Bone marrow (tissue), 2 donors: ENCODE measurements at places on chromosomes 12 and 14.

- no peak for DNase-seq
These were observed 575 bp downstream of the L2HGDH start for GRCh38 chr14:50311337-50311971.

DNA sequence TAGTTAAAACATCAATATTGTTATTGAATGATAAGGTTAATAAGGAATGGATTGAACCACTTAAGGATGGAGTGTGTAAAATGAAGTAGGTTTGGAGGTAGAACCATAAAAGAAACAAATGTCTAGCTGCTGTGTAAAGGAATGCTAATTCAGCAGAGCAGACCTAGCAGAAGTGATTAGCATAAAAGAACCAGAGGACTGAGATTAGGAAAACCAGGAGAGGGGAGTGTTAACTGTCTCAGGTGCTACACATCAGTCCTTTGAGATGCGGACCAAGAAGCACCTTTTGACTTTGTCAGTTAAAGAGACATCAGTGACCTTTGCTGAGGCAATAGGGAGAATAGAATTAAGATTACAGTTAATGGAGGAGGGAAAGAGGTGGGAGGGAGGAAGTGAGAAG lies 84.5 kb downstream of the PLEKHA5 start:
- DNase-seq: no peak

GRCh38 chr14:61381553-61381952 lies 60.2 kb downstream of the PRKCH start:
- DNase-seq: no peak

- no peak for DNase-seq
These were observed 445.8 kb upstream of the TBX3 start for GRCh38 chr12:115129727-115130126.

DNA sequence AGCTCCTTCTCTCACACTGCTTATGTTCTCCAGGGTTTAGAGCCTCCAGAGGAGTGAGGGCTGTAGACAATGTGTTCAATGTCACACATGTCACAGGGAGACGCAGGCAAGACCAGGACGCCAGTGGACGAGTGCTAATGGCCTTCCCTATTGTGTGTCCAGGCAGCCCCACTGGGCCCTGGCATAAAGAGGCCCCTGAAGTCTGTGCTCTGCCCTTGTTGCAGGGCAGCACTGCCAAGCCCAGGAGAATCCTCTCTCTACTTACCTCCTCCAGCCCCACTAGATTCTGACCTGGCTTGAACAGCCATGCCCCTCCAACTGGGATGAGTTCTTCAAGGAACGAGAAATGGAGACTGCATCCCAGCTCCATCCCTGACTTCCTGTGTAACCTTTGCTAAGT lies 24.8 kb upstream of the TMEM106C start:
- no peak for DNase-seq

DNA sequence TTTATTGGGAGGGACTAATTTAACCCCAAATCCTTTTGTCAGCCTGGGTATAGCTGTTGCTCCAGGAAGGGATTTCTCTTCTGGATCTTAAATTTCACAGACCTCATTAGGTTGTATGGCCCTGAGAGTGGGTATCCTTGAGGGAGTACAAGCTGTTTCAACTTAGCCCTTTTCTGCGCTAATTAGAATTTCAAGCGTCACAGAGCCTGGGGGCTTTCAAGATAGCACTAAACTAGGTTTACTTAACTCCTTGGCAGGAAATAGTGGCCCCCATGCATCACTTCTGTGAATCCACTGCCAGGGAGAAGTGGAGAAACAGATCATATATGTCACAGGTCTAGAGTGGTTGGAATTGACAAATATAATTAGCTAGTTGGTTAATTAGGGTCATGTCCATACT lies 5.9 kb upstream of the PDE1B start:
- no peak for DNase-seq

GRCh38 chr12:79019672-79020071 lies 155.1 kb downstream of the SYT1 start:
- DNase-seq: no peak

DNA sequence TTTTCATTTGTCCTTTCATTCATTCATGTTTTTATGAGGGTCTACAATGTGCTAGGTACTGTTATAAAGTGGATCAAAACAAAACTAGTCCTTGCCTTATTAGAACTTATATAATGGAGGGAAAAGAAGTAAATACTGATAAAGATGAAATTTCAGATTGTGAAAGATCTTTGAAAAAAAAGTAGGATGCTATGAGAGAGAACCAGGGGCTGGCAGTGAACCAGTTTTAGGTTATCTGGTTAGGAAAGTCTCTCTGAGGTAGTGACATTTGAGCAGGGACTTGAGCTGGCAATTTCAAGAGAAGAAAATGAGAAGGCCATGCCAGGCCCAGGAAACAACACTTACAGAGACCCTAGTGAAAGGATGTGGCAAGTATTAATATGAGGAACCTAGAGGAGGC lies 57.3 kb upstream of the E2F7 start:
- DNase-seq: no peak

DNA sequence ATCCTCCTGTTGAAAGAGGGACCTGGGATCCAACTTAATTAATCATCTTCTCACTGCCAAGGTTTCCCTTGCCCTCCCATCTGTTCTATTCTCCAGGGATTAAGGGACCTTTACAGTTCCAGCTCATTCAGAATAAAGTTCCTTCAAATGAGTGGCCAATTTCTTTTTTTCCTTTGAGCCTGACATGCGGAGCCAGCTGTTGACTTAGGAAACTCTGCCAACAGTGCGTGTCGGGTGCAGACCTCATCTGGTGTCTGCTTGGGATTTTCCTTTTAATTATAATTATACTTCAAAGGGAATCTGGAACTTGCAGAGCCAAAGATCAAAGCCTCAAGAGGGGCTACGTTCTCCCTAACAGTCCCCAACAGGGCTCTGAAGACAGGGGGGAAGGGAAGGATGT lies 64.8 kb downstream of the CCDC60 start:
- DNase-seq: no peak

- DNase-seq: no peak
These were observed 4.2 kb downstream of the SH2B3 start for GRCh38 chr12:111409780-111410430.

- DNase-seq: no peak
These were observed 1.8 kb downstream of the GALNT6 start for GRCh38 chr12:51389302-51389999.

GRCh38 chr14:70018230-70018629 lies 139.0 kb downstream of the SMOC1 start:
- DNase-seq: no peak

GRCh38 chr14:100333827-100334226 lies 10.7 kb downstream of the SLC25A47 start:
- DNase-seq: no peak

GRCh38 chr14:24840204-24840893 lies 206.4 kb upstream of the GZMB start:
- no peak for DNase-seq

GRCh38 chr12:53593707-53594106 lies 32.5 kb downstream of the ATF7 start:
- DNase-seq: no peak

GRCh38 chr12:124174451-124175348 lies 120.2 kb upstream of the RFLNA start:
- no peak for DNase-seq

DNA sequence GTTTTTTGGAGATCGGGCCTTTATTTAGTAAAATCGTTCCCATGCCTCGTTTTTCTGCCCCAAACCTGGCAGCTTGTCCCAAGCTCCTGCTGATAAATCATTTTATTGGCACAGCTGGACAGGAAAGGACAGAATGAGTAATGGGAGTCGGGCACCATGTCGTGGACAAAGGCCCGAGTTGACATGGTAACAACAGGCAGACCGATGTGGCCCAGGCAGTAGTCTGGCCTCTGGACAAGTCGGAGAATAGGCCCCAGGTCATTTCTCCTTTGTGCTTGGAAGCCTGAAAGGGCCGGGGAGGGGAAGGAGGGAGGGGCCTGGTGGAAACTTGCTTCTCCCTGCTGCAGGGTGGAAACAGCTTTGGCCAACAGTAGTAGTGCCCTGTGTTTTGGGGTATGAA lies 234.9 kb downstream of the SUDS3 start:
- no peak for DNase-seq

DNA sequence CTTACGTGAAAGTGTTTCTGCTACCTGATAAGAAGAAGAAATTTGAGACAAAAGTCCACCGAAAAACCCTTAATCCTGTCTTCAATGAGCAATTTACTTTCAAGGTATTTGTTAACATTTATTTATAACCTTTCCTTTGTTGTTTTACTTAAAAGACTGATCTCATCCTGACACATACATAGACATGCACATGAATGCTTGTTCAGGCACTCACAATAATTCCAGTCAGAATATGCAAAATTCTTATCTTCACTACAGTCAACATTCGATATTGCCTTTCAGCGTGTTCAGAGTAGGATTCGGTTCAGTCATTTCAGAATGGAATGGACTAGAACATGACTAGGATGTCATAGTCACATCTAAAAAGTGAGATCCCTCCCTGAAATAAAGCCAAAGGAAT lies 394.6 kb downstream of the PAWR start:
- DNase-seq: no peak

- no peak for DNase-seq
These were observed 23.4 kb downstream of the NCKAP5L start for GRCh38 chr12:49804821-49805220.

GRCh38 chr12:75103822-75104221 lies 105.8 kb downstream of the KCNC2 start:
- DNase-seq: no peak

- DNase-seq: no peak
These were observed 245.4 kb downstream of the DIO2 start for GRCh38 chr14:79965896-79966295.

DNA sequence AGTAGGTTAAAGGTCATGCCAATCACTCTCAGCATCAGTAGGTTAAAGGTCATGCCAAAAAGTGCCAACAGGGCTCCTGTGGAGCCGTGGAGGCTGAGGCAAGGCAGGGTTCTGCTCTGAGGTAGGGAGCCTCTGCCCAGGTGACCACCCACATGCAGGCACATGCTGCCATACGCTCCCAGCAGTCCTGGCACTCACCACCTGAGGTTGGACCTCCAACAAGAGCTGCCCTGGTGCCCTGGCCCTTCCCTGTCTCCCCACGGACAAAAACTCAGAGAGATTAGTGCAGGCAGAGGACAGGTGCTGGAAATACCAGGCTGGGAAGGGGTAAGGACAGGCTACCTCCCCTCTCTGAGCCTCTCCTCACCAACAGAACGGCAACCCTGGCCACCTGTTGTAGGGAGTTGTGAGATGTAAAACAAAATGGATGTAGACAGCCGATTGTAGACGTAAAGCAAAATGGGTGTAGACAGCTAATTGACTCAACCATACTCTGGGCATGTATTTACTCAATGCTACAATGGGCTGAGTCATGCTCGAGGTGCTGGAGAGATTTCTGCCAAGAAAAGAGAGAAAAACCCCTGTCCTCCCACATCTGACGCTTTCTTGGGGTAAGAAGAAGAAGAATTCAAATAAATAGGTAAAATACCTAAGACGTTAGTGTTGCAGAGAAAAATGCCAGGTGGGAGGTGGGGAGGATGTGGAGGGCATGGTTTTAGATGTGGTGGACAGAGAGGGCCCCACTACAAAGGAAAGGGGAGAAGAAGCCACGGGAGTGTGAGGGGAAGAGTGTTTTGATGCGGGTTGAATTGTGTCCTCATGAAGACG lies 32.4 kb downstream of the LTBP2 start:
- no peak for DNase-seq

DNA sequence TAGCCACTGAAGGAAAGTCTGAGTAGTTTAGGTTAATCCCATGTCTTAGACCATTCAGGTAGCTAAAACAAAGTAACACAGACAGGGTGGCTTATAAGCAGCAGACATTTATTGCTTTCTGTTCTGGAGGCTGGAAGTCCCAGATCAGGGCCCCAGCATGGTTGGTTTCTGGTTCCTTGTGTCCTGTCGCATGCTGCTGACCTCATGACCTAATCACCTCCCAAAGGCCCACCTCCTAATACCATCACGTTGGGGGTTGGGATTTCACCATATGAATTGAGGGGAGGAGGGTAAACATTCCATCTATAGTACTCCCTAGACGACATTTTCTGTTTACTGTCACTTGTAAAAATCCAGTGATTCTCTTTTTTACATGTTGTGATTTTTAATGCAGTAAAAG lies 148.6 kb downstream of the FBXL14 start:
- no peak for DNase-seq

DNA sequence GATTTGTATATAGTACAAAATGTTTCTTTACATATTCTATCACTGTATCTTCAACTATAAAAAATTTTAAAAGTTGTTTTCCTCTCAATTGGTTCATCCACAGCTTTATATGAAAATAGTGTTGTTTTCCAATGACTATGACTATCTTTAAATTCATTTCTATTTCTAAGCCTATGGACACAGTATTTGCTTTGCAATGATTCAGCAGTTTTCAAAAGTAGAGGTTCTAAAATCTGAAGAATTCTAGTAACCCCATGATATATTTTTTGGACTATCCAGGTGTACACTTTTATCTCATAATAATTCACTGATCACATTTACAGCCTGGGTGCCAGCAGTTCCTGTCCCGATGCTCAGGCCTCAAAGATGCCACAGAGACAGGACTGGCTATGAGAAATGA lies 118.4 kb upstream of the PTPRR start:
- no peak for DNase-seq

DNA sequence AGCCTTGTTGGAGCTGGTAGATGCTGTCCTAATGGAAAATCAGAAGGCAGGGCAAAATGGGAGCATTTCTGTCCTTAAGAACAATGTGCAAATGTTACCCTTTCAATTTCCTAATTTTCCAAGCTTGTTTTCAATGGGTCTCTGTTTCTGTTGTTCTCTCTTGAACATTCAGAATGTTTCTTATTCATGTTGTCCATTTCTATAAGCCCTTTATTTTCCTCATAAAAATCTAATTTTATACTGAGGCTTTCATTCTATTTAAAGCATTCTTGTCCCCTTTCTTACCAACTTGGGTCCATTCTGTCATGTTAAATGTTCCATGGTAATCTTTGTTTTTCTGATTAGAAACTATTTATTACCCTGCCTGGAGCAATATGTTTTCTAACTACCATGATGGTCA lies 125.0 kb downstream of the PRIMA1 start:
- DNase-seq: no peak

GRCh38 chr12:126483145-126484068 lies 1418.2 kb downstream of the AACS start:
- no peak for DNase-seq

DNA sequence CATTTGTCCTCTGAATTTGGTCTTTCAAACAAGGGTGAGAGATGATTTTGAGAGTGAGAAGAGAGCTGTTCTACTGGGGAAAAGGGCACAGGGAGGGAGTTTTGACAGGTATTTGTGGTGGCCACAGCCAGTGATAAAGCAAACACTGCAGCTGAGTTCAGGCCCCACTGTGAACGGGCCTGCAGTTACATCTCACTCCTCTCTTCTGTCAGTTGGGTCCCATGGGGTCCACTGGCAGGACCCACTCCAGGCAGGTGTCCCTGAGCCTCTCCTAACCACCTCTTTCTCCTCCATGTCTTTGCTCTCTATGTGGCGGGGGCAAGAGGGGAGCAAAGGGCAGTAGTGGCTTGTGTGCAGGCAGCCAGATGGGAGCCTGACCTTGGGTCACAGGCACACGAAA lies 294.8 kb downstream of the APAF1 start:
- no peak for DNase-seq

DNA sequence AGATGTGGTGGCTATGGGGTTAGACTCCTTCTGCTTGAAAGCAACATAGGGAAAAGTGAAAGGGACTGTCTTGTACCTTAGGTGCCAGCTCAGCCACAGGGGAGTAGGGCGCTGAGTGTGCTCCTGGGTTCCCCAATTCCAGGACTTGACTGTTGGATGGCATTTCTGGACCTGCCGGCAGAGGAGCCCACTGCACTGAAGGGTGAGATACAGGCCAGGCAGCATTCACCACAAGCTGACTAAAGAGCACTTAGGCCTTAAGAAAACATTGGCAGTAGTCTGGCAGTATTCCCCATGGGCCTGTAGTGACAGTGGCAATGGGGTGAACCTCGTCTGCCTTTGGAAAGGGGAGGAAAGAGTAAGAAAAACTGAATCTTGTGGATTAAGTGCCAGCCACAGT lies 67.1 kb upstream of the TMTC2 start:
- DNase-seq: no peak
